NCI-H1105 treated with DMSO at 0.1 percent for 48 hours (cell line): ENCODE measurements at places on chromosomes 4 and X.

GRCh38 chrX:7059214-7059838 is 88.2 kb upstream of the STS start:
- DNase-seq: no peak

GRCh38 chrX:12021698-12022097 is 116.6 kb upstream of the FRMPD4 start:
- DNase-seq: no peak

GRCh38 chrX:153791104-153791852 is 2.9 kb downstream of the IDH3G start:
- no peak for DNase-seq

DNA sequence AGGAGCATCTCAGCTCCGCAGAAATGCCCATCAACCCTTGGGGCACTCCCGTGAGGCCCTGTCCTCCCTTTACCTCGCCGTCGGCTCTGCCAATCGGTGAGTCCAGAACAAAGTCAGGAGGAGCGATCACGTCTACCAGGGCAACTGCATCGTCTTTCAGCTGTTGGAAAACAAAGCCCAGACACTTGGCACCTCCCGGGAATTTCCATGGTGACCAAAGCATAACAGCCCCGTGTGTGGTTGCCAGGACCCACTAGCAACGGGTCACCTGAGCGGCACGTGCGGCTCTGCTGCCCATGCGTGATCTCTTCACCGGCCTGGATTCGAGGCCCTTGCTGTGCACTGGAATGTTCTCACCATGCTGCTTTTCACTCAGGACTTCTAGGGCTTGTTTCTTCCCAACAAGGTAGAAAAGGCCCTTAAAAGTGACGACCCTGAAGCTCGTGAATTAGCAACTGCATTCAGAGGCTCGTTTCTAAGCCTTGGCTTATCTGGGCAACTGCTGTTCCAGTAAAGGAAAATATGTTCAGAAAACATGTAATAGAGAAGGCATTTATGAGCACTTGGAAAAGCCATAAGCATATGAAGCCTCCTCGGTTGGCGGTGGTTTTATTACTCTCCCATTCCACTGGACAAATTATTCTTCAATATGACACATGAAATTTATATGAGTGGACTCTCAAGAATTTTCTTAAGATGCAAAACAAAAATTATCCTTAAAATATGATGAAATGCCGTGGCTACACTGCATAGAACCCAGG is 69.5 kb downstream of the ACOX3 start:
- DNase-seq: no peak

- DNase-seq: peak; percentile 6
These were observed 4.8 kb upstream of the CXCL1 start for GRCh38 chr4:73864365-73864764.

GRCh38 chr4:12770351-12770750 is 713.8 kb downstream of the RAB28 start:
- peak; percentile 30 for DNase-seq

DNA sequence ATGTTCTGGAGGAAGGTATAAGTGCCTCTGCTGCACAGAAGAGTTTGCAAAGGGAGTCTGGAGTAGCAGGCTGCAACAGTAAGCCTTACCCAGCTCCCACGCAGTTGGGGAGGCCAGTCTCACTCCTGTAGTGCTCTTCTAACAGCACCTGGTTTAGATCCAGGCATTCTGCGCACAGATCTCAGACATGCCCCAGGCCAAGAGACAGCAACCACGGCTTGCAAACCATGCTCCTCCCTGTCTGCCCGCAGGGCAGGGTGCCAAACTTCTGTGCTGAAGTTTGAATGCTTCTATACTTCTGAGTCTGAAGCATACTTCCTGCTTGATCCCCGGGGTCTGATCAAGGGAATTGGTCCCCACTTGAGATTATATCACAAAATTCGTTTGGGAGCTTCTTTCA is 106.3 kb downstream of the LINC00632 start:
- DNase-seq: no peak
